ENCODE measurements at places on chromosomes 6 and 20. TPM values are rescaled to one million over a fixed set of nuclear protein-coding genes. Genes with fewer than 3 reads are reported as not detected.

The VGLL2 gene
- total RNA-seq: not detected

The DCDC2 gene
- not detected for total RNA-seq

GRCh38 chr6:158514176-158514575, 45.7 kb upstream of the TMEM181 start:
- DNase-seq: no peak

DNA sequence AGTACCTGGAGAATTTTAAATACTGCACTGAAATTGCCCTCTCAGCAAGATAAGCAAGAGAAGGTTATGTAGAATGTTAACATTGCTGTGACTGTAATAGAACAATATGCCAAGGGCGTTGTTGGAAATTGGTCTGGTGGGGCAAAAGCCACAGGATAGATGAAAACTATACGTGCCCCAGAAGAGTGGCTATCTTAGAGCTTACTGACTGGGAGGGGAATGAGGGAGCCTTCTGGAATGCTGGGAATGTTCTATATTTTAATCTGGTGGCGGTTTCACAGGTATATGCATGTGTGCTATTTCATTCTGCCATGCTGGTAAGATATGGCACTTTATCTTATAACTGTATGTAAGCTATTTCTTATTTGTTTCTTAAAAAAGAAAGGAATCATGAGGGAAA, 35.2 kb upstream of the YWHAB start:
- no peak for DNase-seq

DNA sequence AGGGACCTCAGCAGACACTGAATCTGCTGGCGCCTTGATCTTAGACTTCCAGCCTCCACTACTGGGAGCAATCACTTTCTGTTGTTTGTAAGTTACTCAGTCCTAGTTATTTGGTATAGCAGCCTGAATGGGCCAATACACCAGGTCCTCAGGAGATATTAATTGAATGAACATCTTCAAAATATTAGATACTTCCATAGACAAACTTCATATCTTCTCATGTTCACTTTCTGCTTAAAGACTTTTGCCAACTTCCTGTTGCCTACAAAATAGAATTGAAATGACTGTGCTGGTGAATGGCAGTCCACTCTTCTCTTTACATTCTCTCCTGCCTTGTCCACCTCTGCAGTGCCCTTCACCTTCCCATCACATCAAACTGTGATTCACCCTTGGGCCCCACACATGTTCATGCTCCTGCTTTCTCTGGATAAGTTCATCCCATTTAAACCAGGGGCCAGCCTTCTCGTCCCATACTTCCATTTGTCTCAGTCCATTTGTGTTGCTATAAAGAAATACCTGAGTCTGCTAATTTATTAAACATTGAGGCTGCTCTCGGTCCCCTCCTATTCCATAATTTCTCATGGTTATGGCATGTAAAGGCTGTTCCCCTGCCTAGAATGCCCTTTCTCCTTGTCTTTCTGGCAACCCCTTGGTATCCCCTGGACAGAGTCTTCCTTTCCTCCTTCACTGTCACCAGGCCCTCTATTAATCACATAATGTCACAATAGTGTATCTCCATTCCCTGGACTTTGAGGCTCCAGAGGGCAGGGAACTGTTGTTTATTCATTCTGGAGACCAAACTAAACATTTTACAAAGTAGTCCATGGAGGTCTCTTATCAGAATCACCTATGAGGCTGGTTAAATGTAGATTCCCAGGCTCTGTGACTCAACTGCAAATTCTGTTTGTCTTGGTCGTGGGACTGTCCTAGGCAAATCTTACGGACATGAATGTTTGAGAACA, 148.3 kb upstream of the TMEM170B start:
- DNase-seq: no peak
